ENCODE measurements at places on chromosomes 1 and 21.

DNA sequence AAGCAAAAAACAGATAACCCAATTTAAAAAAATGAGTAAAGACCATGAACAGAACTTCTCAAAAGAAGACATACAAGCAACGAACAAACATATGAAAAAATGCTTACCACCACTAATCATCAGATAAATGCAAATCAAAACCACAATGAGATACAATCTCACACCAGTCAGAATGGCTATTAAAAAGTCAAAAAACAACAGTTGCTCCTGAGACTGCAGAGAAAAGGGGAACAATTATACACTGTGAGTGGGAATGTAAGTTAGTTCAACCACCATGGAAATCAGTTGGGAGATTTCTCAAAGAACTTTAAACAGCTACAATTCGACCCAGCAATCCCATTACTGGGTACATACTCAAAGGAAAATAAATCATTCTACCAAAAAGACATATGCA, 131.6 kb downstream of the PTGER3 start:
- no peak for DNase-seq

GRCh38 chr1:233300326-233300725, 4.8 kb upstream of the PCNX2 start:
- no peak for DNase-seq

DNA sequence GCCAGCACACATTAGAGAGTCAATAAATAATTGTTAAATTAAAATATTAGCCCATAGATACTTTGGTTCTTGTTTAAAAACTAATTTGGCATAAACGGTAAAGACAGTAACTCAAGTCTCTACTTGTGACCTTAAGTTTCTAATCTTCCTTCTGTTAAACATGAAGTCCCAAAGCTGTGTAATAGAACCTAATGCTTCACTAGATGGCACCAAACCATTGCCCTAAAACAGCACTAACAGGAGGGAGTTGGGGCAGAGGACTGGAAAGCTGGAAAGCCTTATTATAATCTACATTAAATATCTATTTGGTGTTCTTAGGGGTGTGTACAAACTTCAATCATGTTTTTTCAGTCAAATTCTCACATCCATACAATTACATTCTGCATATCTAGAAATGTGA, 176.7 kb downstream of the OLFM3 start:
- DNase-seq: peak; percentile 39

- peak; percentile 26 for DNase-seq
These were observed 27.7 kb upstream of the PTGFRN start for GRCh38 chr1:116881879-116882520.

- DNase-seq: no peak
These were observed 21.5 kb downstream of the DMRTB1 start for GRCh38 chr1:53480678-53481077.

DNA sequence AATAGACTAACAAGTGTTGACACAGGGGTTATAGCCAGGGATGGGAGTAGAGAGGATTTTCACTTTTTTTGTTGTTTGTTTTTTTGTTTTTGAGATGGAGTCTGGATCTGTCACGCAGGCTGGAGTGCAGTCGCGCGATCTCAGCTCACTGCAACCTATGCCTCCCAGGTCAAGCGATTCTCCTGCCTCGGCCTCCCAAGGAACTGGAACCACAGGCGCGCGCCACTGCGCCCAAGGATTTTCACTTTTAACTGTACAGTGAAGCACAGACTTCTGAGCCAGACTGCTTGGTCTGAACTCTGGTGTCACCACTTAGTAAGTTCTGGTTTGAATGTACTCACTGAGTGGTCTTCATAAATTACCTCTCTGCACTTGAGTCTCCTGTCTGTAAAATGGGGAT, 40.2 kb upstream of the WASF2 start:
- no peak for DNase-seq

DNA sequence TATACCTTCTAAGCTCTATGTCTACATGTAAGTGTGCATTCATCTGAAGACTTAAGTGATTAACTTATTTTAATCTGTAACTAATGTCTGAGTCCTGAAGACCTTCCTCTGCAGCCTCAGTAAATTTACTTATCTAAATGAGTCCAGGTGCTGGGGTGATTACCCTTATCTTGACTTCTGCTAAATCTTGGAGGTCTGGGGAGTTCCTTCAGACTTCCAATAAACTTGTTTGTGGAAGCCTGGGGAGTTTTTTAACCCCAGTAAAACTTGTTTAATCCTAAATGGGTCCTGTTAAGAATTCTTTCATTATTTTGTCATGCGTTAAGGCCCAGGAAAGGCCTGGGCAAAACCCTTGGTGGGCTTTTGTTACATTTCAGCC, 37.0 kb downstream of the RSPH1 start:
- no peak for DNase-seq

- no peak for DNase-seq
These were observed 27.5 kb downstream of the PRMT2 start for GRCh38 chr21:46662765-46663500.

Measured in NCI-H345 (cell line).